ENCODE measurements at places on chromosomes 16 and 17. TPM values are rescaled to one million over a fixed set of nuclear protein-coding genes. Genes with fewer than 3 reads are reported as not detected.

GRCh38 chr17:3959295-3959899 lies 4.8 kb downstream of the ATP2A3 start:
- DNase-seq: no peak
- H3K4me3 ChIP-seq: no peak overlapping the region

DNA sequence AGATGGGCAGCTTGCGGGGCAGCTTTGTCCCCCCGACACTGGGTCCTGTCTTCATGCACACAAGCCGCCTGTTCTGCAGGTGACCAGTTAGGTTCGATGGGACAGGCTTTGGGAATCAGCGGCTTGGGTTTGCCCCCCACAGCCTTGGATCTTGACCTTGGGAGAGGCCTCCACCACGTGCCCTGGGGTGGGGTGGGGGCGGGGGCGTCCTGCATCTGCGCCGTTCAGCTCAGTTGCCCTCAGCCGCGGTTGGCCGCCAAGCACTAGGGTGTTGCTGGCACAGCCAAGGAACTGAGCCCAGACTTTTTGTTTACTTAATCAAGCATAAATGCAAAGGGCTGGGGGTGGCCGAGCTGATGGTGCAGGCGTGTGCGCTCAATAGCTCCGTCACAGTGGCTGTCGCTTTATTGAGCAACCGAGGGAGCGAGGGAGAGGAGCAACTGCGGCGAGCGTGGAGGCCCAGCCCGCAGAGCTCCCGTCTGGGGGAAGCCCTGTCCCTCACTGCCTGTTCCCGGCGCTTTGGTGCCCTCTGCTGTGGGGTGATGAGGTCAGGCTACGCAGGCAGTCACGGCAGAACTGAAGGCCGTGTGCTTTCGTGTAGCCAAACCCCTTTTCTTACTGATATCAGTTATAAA lies 33.9 kb downstream of the JPH3 start:
- H3K27me3 ChIP-seq: no peaks in the 10 kb centered on the region
- H3K27ac ChIP-seq: no peak overlapping the region
- H3K4me1 ChIP-seq: no peaks in the 10 kb centered on the region
- DNase-seq: peak; percentile 90

GRCh38 chr17:56824503-56824902 lies 9.2 kb downstream of the C17orf67 start:
- DNase-seq: no peak
- H3K27me3 ChIP-seq: no peaks in the 10 kb centered on the region
- H3K4me3 ChIP-seq: no peak overlapping the region
- H3K4me1 ChIP-seq: no peaks in the 10 kb centered on the region
- no peak overlapping the region for H3K27ac ChIP-seq

GRCh38 chr16:56515665-56516064 lies 4.2 kb downstream of the BBS2 start:
- no peak overlapping the region for H3K27ac ChIP-seq
- peaks cover 3% of the 10 kb centered on the region for H3K4me1 ChIP-seq
- no peak for DNase-seq
- no peaks in the 10 kb centered on the region for H3K27me3 ChIP-seq

DNA sequence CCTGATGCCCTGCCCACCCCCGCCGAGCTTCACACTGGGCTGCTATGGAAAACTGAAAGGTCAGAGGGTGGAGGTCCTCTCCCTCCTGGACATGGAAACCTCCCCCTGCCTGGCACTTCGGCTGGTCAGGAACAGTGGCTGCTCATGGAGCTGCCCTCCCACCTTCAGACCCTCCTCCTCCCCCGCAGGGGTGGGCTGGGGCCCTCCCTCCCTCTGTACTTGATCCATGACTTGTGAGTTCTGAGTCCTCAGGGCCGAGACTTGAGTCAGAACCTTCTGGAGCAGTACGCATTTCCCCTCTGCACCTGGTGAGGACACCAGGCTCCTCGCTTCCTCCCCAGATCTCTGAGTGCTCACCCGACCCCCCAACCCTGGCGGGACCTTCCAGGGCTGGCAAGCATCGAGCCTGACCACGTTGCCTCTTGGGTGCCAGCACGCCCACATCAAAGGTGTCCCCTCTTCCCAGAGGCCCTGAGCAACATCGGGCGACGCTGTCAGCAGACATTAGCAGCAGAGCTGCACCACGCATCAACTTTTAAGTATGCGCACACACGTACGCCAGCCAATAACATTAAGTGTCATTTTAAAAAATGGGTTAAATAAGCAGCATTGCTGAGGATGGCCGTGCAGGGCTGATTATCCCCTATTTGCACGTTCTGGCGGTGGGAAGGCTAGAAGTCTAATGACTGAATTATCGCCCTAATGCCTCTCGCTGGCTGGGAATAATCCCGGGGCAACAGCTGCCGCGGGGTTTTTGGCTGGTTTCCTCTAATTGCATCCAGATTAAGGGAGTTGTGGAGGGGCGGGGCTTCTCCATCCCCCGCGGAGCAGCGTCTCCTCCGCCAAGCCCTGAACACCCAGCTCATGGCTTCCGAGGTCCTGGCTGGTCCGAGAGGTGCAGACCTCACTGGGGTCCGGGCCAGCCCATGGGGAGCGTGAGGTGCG lies 98.0 kb downstream of the TBC1D16 start:
- H3K27me3 ChIP-seq: no peaks in the 10 kb centered on the region
- H3K36me3 ChIP-seq: no peaks in the 10 kb centered on the region
- H3K4me1 ChIP-seq: no peaks in the 10 kb centered on the region

DNA sequence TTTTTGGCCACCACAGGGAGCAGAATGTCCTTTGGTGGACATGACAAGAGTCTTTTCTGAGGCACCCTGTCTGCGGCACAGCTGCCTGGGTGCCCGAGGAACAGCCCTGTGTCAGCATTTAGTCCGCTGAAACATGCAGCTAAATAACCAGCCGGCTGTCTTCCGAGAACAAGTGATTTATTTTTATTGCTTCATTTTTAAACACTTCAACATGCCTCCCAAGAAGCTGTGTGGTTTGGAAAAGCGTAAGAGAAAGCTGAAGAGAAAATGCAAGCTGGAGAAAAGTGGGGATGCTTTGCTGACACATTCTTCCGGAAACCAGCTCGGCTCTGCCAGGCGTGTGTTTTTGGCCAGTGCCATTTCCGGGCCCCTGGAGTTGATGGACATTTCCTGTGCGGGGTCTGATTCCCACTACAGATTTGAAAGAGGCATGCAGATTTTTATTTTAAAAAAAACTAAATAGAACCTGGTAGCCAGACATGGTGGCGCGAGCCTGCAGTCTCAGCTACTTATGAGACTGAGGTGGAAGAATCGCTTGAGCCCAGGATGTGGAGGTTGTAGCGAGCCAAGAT lies 94.7 kb downstream of the SEC14L1 start:
- H3K27ac ChIP-seq: peak overlapping the region; percentile 61
- no peaks in the 10 kb centered on the region for H3K36me3 ChIP-seq
- H3K4me3 ChIP-seq: peak overlapping the region; percentile 40
- peak; percentile 82 for DNase-seq

DNA sequence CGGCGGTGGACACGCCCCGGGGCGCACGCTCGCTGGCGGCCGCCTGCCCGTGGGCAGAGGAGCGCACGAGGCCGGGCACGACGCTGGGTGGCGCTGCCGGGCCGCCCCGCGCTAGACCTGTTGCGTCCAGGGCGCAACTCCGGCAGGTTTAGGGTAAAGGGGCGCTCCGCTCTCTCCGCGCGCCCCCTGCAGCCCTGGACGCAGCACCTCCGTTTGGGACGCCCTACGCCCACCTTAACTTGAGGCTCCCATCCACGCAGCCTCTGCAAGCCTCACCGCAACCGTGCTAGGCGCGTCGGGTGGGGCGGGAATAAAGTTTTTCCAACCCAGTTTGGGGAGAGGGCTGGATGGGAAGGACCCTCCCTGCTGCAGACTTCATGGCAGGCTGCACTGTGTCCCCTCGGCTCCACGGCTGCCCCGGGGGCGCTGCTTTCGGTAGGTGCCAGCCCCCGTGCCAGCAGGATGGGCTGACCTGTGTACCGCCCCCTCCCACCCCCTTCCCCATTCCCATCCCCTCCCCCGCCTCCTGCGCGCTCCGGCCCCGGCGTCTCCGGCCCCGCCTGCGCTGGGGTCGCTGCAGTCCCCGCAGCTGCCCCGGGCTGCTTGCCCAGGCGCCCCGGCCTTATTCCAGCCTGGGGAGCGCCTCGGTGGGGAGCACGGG lies at the start of gene SYT17:
SYT17 (plus strand) TSS at position 531 of the 661 bp plus-strand sequence. CDS start 407 bp downstream, outside the sequence.
- H3K36me3 ChIP-seq: no peaks in the 10 kb centered on the region
- H3K27me3 ChIP-seq: no peaks in the 10 kb centered on the region
- H3K4me1 ChIP-seq: no peaks in the 10 kb centered on the region
- H3K27ac ChIP-seq: no peak within 1 kb of the TSS
- H3K4me3 ChIP-seq: peak within 1 kb of the TSS; percentile 52
- peak; percentile 89 for DNase-seq

The RPS2 gene
- 1,263 TPM for total RNA-seq
